AG09319 (cell line): ENCODE measurements at places on chromosomes 5 and 9.
A peak's percentile ranks its signal among the peaks of the same experiment; 100 is the strongest.

DNA sequence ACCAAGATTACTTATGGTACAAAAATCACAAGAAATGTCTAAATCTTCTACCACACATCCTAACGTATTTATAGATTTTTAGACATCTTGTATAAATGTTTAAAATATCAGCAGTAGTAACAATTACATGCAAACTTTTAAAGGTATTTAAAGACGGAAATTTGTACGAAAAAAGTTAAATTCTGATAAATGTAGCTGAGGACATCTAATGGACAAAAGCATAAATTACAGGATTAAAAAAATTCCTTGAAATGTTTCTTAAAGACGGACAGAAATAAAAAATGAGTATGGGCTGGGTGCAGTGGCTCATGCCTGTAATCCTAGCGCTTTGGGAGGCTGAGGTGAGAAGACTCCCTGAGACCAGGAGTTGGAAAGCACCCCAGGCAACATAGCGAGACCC is 15.8 kb downstream of the ERCC8 start:
- no peak for DNase-seq

- peak; percentile 71 for DNase-seq
These were observed 149.5 kb downstream of the FANCC start for GRCh38 chr9:95167998-95168397.

DNA sequence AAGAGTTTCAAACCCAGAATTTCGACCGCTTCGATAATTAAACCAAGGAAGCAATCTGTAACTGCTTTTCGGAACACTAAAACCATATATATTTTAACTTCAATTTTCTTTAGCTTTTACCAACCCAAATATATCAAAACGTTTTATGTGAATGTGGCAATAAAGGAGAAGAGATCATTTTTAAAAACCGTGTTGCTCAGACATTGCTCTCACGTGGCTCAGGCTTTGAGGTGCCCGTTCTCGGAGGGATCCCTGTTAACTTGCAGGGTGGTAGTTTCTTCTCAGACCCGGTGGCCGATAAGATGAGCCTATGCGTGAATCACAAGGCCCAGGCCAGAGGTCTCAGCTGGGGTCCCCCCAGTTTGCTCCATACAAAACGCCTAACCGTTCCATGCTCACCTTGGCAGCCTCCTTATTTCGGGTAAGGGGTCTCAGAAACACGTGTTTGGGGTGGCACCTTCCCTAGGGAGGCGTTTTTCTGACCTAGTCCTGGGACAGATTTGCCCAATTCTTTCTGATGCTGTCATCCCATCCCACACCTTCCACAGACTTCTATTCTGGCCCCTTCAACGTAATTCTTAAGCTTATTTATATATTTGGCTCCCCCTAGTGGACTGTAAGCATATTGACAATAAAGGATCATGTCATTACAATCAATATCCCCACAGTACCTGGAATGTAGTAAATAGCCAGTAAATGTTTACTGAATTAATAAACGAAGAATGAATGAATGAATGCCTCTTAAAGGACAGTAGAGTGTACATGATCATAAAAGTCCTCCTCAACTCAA is 48.1 kb downstream of the THBS4 start:
- peak; percentile 56 for DNase-seq

DNA sequence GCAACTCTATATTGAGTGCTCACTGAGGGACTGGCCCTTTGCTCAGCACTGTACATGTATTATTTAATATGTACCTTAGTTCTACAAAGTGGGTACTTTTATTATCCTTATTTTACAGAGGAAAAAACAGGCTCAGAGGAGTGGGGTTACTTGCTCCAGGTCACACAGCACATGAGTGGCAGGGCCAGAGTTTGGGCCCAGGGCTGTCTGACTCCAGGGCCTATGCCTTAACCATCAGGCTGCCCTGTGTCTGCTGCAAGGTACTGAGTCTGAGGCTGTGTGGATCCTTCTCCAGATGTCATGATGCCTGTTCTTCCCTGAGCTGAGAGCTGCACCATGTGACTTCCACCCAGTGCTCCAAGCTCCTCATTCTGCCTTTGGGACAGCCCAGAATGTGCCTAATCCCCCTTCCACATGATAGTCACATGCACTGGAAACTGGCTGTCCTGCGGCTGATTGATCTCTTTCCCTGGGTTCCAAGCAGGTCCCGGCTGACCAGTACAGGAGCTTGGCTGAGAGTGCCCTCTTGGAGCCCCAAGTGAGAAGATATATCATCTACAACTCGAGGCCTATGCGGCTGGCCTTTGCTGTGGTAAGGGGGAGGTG is 15.4 kb downstream of the TMEM268 start:
- no peak for DNase-seq

- no peak for DNase-seq
These were observed 28.3 kb downstream of the IARS1 start for GRCh38 chr9:92265154-92265553.

GRCh38 chr5:53183880-53184279 is 74.3 kb upstream of the MOCS2 start:
- DNase-seq, result no peak

- no peak for DNase-seq
These were observed 29.2 kb downstream of the UGCG start for GRCh38 chr9:111925784-111926183.

GRCh38 chr5:160071516-160071915 is 47.7 kb downstream of the PWWP2A start:
- DNase-seq, result no peak

GRCh38 chr9:101014566-101014965 is 14.0 kb upstream of the PLPPR1 start:
- no peak for DNase-seq

GRCh38 chr5:101677961-101678360 is 618.1 kb downstream of the SLCO4C1 start:
- no peak for DNase-seq

GRCh38 chr5:74294231-74294705 is 346.3 kb downstream of the ENC1 start:
- DNase-seq, result no peak

- no peak for DNase-seq
These were observed 108.3 kb downstream of the FAM174A start for GRCh38 chr5:100643473-100643872.

DNA sequence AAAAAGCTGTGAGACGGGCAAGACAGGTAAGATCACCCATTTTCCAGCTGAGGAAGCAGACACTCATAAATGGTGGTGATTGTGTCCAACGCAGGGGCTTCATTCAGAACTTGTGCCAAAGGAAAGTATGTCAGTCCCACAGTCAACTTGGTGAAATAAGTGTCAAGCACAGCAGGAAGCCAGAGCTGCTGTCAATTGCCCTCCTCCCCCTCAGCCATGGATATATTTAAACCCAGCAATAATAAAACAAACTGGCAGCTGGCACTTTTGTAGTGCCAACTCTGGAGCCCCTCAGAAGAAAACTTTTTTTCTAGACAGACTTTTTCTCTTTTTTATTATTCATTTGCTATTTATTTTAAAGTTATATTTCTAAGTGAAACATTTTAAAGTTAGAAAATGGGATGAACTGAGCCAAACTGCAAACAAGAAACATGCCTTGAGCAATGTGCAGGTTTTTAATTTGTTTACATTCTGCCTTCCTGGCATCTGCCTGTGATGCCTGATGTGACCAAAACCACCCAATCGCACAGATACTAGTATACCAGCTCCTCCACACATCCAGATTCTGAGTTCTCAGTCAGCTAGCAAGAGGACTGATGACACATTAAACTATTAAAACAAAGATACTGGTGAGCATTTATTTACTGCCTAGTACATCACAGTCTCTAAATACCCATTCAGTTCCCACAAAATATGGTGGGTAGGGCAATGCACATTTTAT is 17.0 kb downstream of the DMAC1 start:
- no peak for DNase-seq

DNA sequence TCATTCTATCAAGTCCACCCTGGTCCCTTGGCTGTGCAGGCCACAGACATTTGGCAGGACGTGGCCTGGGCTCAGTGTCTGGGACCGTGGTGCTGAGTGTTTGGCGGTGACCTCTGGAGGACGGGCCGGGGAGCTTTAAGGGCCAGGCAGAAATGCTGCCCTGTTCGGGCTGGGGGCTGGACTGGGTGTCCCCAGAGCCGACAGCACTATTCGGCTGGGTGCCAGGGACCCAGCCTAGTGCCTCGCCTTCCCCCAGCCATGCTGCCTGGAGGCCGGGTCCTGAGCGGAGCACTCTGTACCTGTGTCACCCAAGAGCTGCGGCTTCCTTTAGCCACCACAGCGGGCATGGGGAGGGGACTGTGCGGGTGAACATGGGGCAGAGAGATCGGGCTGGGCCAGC is 40.4 kb downstream of the COL5A1 start:
- no peak for DNase-seq
